ENCODE measurements at places on chromosomes 3 and 15.

GRCh38 chr3:171803044-171803443 is 7.2 kb downstream of the PLD1 start:
- no peak for DNase-seq

DNA sequence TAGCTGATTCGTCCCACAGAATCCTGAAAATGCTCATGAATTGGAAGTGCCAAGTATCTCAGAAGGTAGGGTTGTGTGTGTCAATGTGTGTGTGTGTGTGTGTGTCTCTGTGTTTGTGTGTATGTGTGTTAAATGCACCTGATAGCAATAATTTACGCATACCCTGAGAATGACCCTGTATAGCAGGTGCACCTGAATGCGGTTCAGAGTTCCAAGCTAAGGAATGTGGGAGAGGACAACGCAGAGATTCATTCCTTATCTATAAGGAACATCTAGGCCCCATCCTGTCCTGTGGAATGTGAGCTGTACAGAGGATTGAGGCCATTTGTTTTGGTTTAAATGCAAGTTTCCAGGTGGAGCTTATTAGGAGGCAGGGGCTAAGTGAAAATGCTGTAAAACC is 49.1 kb upstream of the NEDD4 start:
- DNase-seq: no peak

- no peak for DNase-seq
Observed at GRCh38 chr3:134260987-134261386, 10.3 kb upstream of the RYK start.

GRCh38 chr15:63192619-63193206 is 3.3 kb downstream of the RAB8B start:
- no peak for DNase-seq

DNA sequence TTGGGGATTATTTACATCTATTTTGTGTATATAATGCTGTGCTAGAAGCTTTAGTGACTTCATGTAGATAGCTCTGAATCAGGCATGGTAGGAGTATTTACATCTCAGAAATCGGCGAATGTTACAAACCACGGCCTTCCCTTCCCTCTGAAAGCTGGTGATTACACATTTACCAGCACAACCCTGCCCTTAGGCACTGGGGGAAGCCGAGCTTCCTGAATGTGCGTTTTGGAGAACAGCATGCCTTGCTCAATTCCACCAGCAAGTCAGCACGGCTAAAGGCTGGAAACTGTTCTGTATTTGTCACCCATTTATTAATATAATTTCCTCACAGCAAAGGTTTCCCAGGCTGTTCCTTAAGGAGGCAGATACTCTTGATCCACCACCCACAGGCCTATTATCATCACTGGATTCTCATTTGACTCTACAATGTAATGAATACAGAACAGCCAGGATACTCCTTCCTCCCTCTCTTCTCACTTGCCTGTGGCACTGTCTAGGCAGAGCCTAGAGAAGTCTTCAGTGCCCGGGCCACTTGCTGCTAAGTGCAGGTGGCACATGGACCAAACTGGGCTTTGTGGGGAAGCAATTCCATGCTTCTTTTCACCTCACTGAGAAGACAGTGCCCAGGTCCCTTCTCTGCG is 55.2 kb upstream of the CACNA2D3 start:
- no peak for DNase-seq

GRCh38 chr3:26515351-26515750 is 107.2 kb upstream of the LRRC3B start:
- DNase-seq: no peak

- DNase-seq: no peak
Observed at GRCh38 chr3:170701696-170702678, 116.1 kb upstream of the SLC7A14 start.

DNA sequence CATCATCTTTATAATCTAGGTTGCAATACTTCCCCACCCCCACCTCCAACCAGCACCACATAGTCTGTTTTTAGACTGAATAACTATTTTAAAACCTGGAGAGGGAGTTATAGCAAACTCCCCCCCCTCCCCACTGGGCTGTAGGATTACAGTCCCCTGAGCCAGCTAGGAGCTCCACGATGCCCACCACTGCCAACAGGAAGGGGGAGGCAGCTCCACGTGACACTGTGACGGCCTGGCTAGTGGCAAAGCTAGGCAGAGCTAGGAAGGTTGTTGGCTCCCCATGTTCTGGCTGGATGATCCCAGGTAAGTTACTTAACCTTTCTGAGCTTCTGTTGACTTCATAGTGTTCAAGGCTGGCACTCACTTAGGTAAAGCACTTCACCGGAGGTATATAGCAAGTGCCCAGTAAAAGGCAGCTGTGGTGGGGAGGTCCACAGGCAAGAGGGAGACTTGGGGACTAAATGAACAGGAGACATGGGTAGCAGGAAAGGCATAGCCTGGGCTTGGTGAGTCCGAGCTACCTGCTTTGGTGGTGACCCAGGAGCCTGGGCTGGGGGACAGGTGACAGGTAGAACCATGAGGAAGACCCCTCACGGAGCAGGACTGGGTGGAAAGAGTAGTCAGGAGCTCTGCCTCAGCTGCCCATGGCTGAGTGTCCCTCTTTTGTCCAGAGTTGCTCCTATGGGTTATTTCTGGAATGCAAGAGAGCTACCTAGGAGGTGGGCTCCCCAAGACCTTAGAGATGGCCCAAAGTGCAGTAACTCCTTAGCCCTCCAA is 4.0 kb upstream of the TBC1D21 start:
- no peak for DNase-seq

DNA sequence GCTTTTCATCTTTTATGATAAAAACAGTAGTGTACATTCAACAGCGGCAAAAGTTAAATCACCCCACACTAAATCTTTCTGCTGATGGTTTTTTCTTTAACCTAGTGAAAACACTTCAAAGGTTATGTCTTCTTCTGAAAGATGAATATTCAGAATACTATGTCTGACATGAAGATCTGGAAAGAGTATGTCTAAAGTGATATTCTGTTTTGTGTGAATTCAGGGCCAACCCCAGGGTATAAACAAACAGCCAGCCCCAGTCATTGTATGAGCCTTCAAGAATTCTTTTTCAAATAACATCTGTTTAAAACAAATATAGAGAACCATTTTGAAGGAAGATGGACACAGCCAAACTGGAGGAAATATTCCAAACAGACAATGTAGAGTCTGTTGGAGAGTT is 581.0 kb upstream of the NAALADL2 start:
- no peak for DNase-seq

- DNase-seq: no peak
Observed at GRCh38 chr3:179852142-179852905, 184.4 kb downstream of the PEX5L start.

DNA sequence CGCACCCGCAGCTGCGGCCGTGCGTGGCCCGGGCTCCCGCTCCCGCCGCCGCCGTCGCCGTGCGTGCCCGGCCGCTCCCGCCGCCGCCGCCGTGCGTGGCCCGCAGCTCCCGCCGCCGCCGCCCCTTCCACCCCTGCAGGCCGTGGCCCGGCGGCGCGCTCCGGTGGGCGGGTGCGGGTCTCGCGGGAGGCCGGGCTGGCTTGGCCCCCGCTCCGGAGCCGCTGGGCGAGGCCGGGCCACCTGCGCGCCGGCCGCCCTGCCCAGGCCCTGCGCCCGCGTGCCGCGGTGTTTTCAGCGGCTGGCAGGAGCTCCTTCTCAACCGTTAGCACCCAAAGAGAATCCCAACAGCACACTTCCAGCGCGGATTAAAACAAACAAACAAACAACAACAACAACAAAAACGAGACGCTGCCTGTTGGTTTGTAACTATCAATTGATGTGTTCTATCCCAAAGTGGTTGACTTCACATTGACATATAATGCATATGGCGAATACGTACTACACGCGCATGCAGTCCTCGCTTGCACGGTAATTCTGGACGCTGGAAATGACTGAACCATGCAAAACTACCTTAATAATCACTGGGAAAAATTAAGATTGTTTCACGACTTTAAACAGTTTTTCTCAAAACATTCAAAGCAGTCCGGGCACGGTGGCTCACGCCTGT is 113.7 kb upstream of the GOLGA8J start:
- no peak for DNase-seq

GRCh38 chr3:176969066-176969465 is 228.2 kb downstream of the TBL1XR1 start:
- no peak for DNase-seq
